Vein endothelial cell (primary cell): ENCODE measurements at places on chromosomes 6 and 20. TPM values are rescaled to one million over a fixed set of nuclear protein-coding genes. Genes with fewer than 3 reads are reported as not detected.

Gene BNIP5
- total RNA-seq = not detected in 2 replicates

Gene CCDC28A
- total RNA-seq = 8.6 and 8.8 TPM in 2 replicates

Gene TSPYL4
- total RNA-seq = 20.9 and 24.9 TPM in 2 replicates

Gene KCNK16
- not detected in 2 replicates for total RNA-seq

Gene HTR1E
- not detected in 2 replicates for total RNA-seq

Gene PSMB9
- total RNA-seq = 2.9 and 3.9 TPM in 2 replicates

Gene RIMS4
- total RNA-seq = not detected in 2 replicates

Gene SAMD10
- total RNA-seq = 3.7 and 6.5 TPM in 2 replicates

Gene MYLK2
- 2.9 and 8.5 TPM in 2 replicates for total RNA-seq

Gene LAMA2
- 1.6 and 2.6 TPM in 2 replicates for total RNA-seq

Gene ZSCAN23
- 0.33 and 1.8 TPM in 2 replicates for total RNA-seq

Gene RTEL1
- total RNA-seq = 13.7 and 17.8 TPM in 2 replicates

Gene C20orf202
- 0.33 TPM in 1 of 2 replicates, not detected in the other for total RNA-seq

Gene SIRPA
- 23.6 and 29.4 TPM in 2 replicates for total RNA-seq

Gene MLN
- total RNA-seq = not detected in 2 replicates
